ENCODE measurements at places on chromosomes 2 and 18.

DNA sequence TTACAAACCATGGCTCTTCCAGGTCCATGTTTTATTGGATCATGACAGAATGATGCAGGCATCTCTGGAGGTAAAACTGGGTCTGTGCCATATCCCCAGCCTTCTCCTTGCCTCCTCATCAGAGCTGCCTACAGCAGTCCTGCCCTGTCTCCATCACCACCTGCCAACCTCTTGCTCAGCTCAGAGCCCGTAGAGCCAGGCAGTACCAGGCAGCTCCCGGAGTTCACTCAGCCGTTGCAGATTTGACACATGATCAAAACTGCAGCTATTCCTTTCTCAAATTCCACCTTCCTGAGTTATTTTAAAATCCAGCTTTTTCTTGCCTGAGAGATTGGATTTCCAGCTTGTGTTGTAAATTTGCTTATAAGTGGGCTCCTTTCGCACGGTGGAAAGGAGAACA is 218.2 kb upstream of the CELF4 start:
- no peak for DNase-seq

DNA sequence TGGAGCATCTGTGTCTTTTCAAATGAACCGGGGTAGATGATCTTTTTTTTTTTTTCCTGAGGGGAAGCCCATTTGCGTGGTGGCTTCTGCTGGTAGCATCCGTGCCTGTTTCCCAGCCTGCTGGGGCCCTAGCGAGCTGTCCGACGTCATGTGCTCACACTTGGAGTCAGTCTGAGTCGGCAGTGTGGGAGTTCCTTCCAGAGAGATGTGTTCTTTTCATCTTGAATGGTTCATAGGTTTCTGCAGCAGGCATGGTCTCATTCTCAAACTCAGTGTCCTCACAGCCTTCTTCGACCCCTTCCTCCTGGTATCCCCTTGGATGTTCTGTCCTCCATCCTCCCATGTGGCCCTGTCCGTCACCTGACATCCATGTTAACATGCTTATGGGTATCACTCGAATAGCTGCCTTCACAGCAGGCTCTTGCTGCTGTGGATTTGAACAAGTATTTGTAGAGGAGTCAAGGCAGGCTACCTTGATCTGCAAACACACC is 51.0 kb downstream of the LDLRAD4 start:
- DNase-seq, result peak; percentile 76

- DNase-seq, result no peak
Measured at GRCh38 chr2:80002568-80003157, 301.9 kb downstream of the LRRTM1 start.

DNA sequence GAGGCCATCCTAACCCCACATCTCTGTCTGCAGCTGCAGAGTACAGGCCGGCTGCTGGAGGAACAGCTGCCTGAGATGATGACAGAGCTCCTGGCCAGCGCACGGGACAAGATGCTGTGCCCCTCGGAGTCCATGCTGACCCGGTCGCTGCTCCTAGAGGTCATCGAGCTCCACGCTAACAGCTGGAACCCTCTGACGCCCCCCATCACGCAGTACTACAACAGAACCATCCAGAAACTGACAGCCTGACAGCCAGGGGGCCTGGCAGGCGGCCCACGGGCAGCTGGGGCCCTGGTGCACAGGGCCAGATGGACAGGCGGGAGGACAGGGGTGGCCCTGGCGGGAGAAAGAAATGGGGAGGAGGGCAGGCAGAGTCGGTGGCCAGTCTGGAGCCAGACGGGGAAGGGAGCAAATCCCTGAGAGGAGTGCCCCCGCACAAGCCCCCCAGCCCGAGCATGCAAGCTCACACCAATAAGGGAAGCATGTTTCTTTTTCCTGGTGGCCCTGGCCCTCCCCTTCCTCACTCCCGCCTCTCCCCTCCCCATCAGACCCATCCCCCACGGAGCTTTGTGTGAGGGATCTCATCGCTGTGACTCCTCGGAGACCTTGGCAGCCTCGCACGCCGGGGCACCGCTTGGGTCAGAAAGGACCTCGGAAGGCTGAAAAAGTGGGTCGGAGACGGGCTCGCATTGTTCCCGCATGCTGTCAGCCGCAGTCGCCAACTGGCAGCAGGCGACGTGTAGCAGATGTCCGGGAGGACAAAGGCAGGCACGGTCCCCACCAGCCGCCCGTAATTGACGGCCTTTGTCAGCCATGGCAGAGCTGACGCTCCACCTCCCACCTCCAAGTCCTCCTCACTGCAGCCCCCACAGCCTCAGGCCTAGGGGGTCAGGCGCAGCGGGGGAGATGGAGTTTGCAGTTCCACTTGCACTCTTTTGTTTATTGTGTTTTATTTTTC is 91.2 kb downstream of the SMAD7 start:
- DNase-seq, result no peak

DNA sequence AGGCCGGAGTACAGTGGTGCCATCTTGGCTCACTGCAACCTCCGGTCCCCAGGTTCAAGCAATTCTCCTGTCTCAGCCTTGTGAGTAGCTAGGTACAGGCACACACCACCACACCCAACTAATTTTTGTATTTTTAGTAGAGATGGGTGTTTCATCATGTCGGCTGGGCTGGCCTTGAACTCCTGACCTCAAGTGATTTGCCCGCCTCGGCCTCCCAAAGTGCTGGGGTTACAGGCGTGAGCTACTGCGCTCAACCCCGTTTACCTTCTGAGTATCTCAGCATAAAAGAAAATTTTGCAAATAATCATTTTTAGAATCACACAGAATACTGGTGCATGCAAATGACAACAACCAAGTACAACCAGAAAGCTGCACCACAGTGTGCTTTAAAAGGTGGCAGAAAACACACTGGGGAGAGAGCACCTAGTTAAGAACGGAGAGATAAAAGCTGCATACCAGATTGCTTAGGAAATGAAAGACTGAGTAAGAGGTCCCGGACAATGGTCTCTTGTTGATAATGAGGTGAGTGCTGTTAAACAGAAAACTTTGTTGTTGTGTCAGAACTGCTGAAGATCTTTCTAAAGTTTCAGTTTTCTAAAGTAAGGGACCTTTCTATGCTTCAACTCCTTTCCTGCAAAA is 189.6 kb downstream of the ACTR3 start:
- no peak for DNase-seq

DNA sequence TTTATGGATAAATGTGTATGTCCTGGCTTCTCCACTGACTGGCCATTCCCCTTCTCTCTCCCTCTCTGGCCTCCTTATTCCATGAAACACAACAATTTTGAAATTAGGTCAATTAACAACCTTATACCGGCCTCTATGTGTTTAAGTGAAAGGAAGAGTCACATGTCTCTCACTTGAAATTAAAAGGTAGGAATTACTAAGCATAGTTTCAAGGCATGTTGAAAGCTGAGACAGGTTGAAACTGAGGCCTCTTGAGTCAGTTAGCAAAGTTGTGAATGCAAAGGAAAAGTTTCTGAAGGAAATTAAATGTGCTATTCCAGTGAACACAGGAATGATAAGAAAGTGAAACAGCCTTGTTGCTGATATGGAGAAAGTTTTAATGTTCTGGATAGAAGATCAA is 69.7 kb downstream of the ADAM23 start:
- no peak for DNase-seq

DNA sequence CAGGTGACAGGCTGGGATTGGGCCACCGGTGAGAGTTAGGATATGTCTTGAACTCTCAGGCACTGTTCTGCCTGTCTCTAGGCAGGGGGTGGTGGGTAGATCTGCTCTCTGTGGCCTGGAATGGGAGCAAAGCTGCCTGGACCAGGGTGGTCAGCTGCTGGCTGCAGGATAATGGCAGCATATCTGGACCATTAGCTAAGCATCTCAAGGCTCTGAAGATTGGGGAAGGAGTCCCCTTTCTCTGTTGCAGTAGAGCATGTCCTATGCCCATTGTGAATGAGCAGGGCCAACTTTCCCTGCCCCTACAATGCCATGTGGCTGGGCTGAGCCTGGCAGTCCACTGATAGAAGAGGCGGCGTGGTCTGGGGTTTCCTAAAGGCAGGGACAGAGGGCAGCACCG is 34.6 kb downstream of the LOXHD1 start:
- DNase-seq, result no peak

GRCh38 chr2:227132986-227133385 is 31.0 kb downstream of the COL4A4 start:
- DNase-seq, result no peak

- DNase-seq, result no peak
Measured at GRCh38 chr2:97991081-97991856, 4.5 kb downstream of the TMEM131 start.

GRCh38 chr2:108970369-108970768 is 18.7 kb downstream of the EDAR start:
- DNase-seq, result no peak

DNA sequence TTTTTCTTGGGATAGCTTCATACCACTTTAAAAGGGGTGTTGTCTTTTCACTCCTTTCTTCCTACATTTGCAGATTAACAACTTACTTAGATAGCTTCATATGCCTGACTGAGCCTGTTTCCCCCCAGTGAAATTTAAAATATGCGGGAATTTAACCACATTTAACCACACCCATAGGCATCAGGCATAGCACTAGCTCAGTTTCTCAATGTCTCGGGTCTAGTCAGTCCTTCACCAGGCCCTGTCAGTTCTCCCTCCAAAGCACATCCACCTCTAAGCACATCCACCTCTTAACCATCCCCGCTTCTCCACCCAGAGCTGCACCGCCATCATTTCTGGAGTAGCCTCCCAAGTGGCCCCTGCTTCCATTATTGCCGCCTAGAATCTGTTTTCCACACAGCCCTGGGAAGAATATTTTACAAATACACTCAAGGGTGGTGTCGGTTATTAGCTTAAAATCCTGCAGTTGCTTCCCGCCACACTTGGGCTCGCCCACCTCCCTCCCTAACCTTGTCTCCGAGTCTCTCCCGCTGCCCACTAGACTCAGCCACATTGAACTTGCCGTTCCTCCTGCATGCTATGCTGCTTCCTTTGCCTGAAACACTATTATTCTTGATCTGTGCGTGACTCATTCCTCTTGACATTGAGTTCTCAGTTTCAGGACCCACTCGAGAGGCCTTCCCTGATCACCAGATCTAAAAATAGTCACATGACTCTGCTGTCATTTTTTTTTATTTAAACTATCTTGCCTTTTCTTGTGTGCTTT is 68.3 kb downstream of the SPTBN1 start:
- peak; percentile 54 for DNase-seq

GRCh38 chr2:216243026-216243425 is 129.3 kb downstream of the MARCHF4 start:
- no peak for DNase-seq

GRCh38 chr2:172308253-172308935 is 119.0 kb upstream of the ITGA6 start:
- DNase-seq, result no peak

DNA sequence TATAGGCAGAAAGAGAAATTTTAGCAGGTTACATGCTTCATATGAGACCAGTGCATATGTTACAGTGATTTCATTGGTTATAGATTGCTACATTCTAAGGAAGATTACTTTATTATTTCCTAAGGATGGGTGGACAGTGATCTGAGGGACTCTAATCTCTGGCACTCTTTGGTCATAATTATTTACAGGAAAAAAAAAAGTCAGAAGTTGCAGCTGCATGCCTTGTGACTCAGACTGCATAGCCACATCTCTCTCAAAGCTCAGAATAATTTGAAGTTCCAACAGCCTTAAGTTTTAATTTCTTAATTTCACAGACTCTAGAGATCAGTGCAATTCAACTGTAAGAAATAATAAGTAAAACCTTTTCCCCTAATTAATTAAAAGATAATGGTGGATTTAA is 27.1 kb upstream of the BARD1 start:
- DNase-seq, result no peak

GRCh38 chr2:226979004-226979403 is 143.2 kb downstream of the RHBDD1 start:
- no peak for DNase-seq

DNA sequence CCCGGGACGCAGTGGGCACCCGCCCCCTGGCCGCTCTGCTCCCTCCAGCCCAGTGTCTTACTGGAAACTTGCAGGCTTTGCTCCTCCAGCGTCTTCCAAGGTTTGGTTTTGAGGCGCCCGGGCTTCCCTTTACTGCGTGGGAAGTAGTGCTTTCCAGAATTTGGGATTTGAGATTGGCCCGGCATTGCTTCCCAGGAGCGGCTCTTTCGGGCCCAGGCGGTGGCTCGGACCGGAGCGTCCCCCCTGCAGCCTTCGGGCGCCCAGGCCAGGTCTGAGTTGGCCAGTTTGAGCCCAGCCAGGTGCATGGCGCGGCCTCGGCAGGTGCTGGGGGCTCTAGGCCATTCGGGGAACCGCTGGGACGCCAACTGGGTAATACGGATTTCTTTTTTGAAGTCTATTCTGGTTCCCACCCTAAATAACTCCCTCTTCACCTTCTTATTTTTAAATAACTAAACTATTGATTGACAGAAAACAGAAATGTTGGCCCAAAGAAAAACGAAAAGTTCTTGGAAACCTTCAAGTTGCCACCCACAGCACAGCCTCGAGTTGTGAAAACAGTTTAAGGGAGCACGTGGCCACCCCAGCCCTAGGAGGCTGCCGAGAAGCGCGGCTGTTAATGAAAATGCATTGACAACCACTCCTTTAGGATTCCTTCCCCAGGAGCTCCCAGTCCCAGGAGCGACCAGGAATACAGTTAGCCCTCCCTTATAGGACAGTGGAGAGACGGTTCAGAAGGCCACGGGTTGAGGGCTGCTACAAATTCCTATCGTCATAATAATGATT is 766 bp downstream of the SNTG2 start:
- DNase-seq, result no peak

- no peak for DNase-seq
Measured at GRCh38 chr2:33425586-33426031, 50.8 kb upstream of the RASGRP3 start.

DNA sequence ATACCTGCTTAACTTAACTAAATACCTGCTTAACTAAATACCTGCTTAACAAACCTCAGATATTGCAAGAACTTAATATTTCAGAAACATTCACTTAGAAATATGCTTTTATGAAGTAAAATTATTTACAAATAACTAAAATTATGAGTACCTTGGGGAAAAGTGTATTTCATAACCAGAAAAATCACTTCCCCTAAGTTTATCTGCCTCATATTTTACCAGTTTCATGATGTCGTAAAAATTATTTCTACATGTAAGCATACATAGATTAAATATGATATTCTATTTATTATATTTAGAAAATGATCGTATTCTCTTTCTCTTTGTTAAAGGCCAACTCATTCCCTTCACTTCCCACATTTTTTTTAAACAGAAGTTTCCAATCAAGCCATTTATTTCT is 41.5 kb upstream of the DSC1 start:
- DNase-seq, result no peak

DNA sequence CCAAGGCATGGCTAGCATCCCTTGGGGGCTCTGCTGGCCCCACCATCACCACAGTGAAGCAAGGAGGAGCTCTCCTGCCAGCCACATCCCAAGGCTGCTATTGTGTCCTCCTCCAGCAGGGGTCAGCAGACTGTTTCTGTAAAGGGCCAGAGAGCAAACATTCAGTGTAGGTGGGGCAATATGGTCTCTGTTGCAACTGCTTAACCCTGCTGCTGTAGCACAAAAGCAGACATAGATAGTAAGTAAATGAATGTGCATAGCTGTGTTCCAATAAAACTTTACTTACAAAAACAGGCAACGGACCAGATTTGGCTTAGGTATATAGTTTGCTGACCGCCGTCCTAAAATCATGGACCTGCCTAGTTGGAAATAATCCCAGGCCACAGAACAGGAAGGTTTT is 36.4 kb upstream of the ZBTB7C start:
- peak; percentile 84 for DNase-seq
